CD4-positive, alpha-beta T cell (primary cell): ENCODE measurements at places on chromosomes 3 and 15. TPM values are rescaled to one million over a fixed set of nuclear protein-coding genes. Genes with fewer than 3 reads are reported as not detected.

Gene ATP10A
- 30.0 TPM for total RNA-seq

Gene CCRL2
- 4.3 TPM for total RNA-seq

Gene KIF15
- 0.11 TPM for total RNA-seq

Gene NME9
- not detected for total RNA-seq

Gene RPUSD2
- 21.0 TPM for total RNA-seq
